ENCODE measurements at places on chromosomes 6 and 20.

DNA sequence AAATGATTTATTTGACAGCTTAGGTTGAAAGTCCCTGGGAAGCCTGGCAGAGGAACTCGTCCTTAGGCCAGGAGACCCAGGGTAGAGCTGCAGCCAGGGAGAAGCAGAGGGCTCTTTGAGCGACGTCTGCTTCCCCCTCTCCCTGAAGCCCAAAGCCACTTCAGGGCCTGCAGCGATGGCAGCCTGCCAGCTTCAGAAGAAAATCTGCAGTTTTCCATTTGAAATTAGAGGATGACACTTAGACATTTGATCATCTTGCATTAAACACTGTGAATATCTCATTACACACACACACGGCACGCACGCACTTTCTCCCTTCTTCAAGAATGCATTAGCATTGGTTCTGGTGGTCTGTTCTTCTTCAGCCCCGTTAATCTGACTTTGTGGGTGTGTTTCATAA lies 96.5 kb downstream of the PLEKHG1 start:
- no peak for DNase-seq

DNA sequence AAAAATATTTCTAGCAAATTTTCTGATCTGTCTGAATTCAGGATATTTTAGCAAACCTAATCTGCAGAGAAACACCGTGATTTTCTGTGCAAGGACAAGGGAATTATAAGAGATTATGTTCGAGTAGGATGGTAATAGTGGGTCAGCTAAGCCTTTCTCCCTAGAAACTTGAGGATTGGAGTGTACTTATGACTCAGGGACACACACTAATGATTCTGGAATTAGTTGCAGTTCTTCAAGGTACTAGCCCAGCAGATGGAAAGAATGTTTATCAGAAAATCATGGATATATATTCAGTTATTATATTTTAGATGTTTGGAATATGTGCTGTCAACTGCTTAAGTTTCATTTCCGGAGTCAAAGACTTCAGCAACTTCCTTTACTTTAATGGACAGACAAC lies 177.1 kb upstream of the MAP3K7 start:
- peak; percentile 69 for DNase-seq

- DNase-seq = peak; percentile 94
Measured at GRCh38 chr20:11267131-11267761, 593.4 kb upstream of the JAG1 start.

- peak; percentile 15 for DNase-seq
Measured at GRCh38 chr6:159761129-159761872, 544 bp upstream of the ACAT2 start.
